ENCODE measurements at places on chromosomes 12 and 14.

DNA sequence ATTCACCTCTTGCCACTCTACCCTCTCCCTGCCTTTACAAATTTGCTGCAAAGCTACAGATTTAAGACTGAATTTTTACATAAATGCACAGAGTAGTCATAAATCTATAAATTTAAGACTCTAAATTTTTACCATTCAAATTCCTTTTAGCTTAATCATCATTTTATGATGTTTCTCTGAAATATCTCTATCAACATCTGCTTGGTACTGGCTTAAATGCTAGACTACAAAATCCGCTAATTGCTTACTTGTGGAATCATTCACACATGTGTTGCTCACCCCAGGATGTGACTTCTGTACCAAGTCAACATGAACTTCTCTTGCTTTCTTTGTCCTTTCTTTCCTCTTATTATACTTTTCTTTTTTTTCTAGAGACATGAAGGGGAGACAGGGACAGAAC, 109.2 kb downstream of the GALC start:
- no peak for DNase-seq

GRCh38 chr14:87630846-87631245, 362.1 kb downstream of the GALC start:
- DNase-seq, result no peak

- no peak for DNase-seq
These were observed 23.1 kb downstream of the KCNK10 start for GRCh38 chr14:88299865-88300530.

DNA sequence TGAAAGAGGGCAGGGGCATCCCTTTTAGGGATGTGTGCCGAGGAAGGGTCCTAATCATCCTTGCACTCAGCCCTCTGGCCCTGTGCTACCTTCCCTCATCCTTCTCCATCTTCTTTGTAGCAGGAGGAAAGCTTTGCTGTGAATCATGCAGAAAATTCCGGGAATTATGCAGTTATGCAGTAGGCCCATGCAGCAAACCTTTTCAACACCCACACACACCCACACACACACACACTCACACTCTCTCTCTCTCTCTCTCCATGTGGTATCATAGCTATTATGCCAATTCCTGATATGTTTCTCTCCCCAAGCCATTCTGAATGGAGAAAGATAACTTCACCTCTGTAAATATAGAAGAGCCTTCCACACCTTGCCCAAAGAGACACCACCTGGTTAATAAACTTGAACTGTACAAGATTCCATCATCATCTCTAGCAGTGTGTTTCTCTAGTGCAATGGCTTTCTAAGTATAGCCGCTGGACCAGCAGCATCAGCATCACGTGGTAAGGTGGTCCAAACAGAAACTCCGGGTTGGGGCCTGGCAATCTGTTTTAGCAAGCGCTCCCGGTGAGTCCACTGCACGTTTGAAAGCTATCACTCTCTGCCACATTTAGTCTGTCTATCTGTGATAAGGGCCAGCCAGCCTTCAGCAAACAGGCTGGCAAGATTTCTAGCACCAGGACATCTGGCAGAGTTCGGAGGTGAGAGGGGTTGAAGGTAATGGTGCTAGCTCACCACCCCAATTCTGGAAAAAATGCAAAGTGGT, 57.6 kb downstream of the MDM2 start:
- no peak for DNase-seq

DNA sequence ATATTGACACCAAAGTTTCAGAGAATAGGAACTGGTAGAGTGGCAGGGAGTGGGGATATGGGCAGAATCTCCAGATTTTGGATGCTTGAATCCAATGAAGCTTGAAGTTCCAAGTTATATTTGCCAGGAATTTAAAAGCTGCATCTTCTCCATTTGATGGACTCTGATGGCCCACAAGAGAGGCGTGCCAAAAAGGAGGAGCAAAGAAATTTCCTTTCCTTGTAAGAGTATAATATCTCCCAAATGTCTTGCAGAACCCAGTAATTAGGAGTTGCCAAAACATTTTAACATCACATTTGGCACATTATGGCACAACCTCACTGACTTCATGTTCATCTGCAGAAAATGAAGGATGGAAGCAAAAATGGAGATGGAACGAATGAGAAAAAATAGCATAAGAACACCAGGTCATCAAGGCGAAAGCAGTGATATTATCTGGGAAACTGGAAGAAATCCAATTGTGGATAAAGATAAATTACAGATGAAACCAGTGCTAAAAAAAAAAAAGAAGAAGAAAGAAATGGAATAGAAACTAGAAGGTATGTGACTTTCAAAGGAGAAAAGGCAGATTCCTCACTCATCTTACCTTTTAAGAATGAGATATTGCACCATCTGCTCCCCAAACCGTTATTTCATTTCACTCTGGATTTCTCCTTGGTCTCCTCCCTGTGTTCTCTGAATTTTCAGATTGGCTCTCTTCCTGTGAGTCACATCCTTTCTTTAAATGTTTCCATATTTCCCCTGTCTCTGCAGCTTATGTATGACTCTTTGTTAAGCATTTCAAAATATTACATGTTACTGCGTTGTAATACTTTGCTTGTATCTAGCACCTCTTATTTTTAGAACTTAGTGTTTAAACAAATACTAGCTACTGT, 13.5 kb upstream of the FLRT2 start:
- no peak for DNase-seq

- DNase-seq, result no peak
These were observed 83.1 kb downstream of the ANO6 start for GRCh38 chr12:45298721-45299692.

DNA sequence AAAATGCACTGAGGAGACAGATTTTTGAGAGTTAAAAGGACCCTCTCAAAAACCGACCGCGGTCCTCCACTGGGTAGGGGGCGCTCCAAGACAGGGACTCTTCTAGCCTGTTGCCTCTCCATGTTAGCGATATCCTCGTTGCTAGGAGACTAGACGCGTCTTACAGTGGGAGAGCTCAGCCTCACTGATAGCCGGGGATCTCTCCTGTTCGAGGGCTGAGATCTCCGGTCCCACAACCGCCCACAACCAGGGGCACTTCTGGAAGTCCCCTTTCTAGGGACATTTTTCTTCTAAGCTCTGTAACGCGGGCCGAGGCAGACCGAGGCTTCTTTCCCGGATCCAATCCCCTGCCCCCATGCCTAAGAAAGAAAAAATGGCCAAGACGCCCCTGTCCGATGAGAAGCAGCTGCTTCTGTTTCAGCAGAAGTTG, 21.3 kb downstream of the FKBP11 start:
- peak; percentile 84 for DNase-seq

GRCh38 chr14:26993556-26993955, 395.7 kb upstream of the NOVA1 start:
- no peak for DNase-seq

GRCh38 chr12:122051231-122051876, 27.2 kb upstream of the MLXIP start:
- DNase-seq, result no peak

DNA sequence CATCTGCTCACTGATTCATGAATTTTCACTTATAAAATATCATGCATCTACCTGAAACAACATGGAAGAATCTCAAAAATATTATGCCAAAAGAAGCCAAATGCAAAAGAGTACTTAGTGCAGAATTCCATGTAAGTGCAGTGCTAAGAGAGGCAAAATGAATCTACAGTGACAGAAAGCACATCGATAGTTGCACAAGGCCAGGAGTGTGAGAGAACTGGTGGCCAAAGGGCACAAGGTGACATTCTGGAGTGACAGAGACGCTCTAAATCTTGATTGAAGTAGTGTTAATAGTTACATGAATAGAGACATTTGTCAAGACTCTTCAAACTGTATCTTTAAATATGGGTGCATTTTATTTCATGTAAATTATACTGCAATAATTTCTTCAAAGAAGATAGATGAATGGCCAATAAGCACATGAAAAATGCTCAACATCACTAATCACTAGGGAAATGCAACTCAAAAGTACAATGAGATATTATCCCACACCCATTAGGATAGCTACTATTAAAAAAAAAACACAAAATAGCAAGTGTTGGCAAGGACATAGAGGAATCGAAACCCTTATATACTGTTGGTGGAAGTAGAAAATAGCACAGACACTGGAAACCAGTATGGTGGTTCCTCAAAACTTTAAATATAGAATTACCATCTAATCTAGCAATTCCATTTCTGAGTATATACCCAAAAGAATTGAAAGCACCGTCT, 71.7 kb upstream of the KICS2 start:
- no peak for DNase-seq

- DNase-seq, result peak; percentile 65
These were observed at the start of gene FAR2 for GRCh38 chr12:29148911-29149690. TSS of gene FAR2 (plus strand) at chr12:29149278. CDS start at chr12:29270450, 121,172 bp downstream.

GRCh38 chr14:99552572-99553216, 51.3 kb downstream of the CCDC85C start:
- DNase-seq, result no peak

DNA sequence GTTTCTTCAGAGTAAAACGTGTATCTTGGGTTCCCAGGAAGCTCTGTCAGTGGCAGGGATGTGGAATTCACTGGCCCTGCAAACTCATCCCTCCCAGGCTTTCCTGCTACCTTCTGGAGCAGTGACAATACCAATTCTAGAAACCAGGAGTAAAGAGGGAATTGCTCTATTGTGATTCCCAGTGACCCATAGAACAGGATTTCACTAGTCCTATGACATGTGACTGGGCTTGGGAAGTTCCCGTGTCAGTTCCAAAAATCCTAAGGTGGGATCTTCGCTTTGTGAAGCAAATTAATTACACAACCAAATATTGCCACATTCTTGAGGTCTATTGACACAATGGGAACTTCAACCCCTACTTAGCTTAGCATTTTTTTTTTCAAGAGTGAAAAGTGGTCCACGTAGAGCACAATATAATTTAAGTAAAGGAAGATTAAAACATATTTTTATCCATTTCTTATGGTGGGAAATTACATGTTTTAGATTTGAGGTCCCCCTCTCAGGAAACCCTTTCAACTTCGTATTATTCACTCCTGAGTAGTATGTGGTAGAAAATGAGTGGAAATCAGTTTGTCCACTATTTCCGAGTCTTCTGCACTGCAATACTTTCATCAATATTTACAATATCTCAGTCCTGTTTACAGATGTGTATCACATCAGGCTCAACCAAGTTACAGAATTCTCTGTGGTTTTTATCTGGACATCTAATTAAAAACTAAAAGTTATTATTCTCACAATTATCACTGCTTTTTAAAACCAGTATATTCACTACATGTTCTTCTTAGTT, 88.9 kb upstream of the SOX5 start:
- no peak for DNase-seq

All from activated CD4-positive, alpha-beta memory T cell treated with anti-CD3 and anti-CD28 coated beads, Interleukin-2, amount 10 ng/mL, durations not matched to agents 7 days and 5 days (primary cell).